ENCODE measurements at places on chromosomes 7 and 10. TPM values are rescaled to one million over a fixed set of nuclear protein-coding genes. Genes with fewer than 3 reads are reported as not detected.

SPAM1 gene
- total RNA-seq = not detected

SFTPD gene
- total RNA-seq = 0.31 TPM

FEZF1 gene
- 0.28 TPM for total RNA-seq

DOCK1 gene
- total RNA-seq = 116 TPM

MINDY4 gene
- total RNA-seq = 4.7 TPM

MEOX2 gene
- total RNA-seq = 0.10 TPM

PDZD8 gene
- 25.6 TPM for total RNA-seq

POLR3A gene
- total RNA-seq = 18.4 TPM

CLEC2L gene
- total RNA-seq = not detected

All from endothelial cell (in vitro differentiated cells).